ENCODE measurements at places on chromosomes 5 and 9.
A peak's percentile ranks its signal among the peaks of the same experiment; 100 is the strongest.

GRCh38 chr9:93240891-93241334 lies 57.0 kb downstream of the WNK2 start:
- no peak for DNase-seq

DNA sequence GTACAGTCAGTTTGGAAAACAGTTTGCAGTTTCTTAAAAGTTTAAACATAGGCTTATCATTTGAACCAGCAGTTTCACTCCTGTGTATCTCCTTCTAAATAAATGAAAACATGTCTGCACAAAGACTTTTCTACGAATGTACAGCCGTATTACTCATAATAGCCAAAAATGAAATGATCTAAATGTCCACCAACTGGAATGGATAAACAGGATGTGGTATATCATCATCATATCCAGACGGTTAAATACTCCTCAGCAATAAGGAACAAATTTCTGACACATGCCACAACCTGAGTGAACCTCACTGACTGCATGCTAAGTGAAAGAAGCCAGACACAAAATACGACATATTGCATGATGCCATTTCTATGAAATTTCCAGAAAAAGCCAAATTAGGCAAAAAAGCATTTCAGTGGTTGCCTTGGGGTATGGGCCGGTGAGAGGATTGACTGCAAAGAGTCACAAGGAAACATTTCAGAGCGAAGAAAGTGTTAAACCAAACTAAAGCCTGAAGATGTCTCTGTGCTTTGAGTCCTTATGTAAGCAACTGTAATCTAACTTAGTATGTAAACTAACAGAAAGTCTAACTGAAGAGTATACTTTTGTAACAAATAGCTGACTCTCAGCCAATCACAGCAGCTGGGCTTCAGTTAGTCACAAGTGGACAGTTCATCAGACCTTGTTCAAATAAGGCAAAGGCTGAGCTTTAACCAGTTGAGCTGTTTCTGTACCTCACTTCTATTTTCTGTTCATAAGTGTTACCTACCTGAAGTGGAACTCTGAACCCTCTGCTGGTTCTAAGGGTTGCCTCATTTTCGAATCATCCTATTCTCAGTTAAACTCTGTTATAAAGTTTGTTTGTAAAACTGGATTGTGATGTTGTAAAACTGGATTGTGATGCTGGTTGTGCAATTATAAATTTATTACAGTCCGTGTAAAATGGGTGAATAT lies 65.2 kb downstream of the TRIO start:
- peak; percentile 80 for DNase-seq

DNA sequence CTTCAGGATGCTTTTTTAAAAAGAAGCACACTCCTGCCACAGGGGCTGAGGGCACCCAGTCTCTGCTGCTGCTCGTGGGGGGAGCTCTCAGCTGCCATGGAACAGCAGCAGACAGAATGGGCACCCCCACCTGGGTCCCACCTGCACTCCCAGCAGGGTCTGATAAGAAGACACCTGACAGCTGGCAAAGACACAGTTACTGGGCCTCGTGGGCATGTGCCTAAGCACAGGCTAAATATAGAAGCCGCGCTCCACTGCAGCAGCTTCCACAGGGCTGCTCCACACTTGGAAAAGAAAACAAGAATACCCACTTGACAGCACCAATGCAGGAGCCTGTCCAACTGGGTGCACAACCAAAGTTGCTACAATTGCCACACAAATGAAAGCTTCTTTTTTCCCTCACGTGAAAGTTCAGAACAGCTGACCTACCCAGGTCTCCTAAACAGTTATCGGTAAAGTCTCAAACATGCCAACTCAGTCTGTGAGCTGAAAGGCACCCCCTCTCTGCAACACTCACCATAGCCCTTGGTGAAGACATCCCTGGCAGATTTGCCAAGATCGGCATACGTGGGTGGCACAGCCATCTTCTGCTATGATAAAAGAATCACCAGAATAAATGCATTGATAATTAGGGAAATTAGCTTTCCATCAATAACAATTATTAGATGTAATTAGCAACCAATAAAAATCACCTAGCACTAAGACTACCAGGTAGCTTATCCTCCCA lies 12.2 kb downstream of the VDAC1 start:
- DNase-seq: no peak

DNA sequence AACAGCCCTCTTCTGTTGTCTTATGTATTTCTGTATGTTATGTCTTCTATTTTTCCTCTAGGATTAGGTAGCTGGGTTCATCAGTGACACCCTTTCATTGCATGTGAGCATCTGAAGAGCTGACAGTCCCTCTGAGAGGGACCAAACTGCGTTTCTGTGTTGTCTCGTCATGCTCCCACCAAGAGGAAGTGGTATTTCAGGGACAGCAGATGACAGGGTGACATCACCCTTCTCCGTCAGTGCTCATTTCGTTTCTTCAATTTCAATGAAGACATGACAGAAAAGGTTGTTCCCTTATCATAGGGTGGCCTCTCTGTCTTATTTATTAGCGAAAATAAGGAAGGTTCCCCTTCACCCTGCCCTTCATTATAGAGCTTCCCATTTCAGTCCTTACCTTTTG lies 225.9 kb upstream of the NR4A3 start:
- no peak for DNase-seq

- DNase-seq: no peak
Measured at GRCh38 chr5:155303120-155303519, 289.6 kb downstream of the KIF4B start.
